ENCODE measurements at places on chromosomes 7 and 10. TPM values are rescaled to one million over a fixed set of nuclear protein-coding genes. Genes with fewer than 3 reads are reported as not detected.

Gene LDB3
- not detected for total RNA-seq

Gene SVIL
- total RNA-seq, result 78.1 TPM

Gene MYH16
- total RNA-seq, result 0.33 TPM

Gene KNDC1
- total RNA-seq, result not detected

Gene DUS4L
- total RNA-seq, result 6.2 TPM

Gene GAD2
- not detected for total RNA-seq

Gene UMAD1
- total RNA-seq, result 5.2 TPM

Gene GDF10
- total RNA-seq, result not detected

Gene TMEM254
- 5.3 TPM for total RNA-seq

Gene CDK14
- 13.6 TPM for total RNA-seq

Gene TCAF2
- 17.3 TPM for total RNA-seq

Gene HYAL4
- total RNA-seq, result 0.86 TPM

Gene MET
- total RNA-seq, result 103 TPM

Data from vein endothelial cell (primary cell).